K562 (cell line): ENCODE measurements at places on chromosomes 7 and 10. TPM values are rescaled to one million over a fixed set of nuclear protein-coding genes. Genes with fewer than 3 reads are reported as not detected.
A peak's percentile ranks its signal among the peaks of the same experiment; 100 is the strongest.

The NOBOX gene
- total RNA-seq = not detected in 2 replicates

The VSTM2A gene
- not detected in 2 replicates for total RNA-seq

The ADAMTS14 gene
- total RNA-seq = 30.4 and 31.7 TPM in 2 replicates

DNA sequence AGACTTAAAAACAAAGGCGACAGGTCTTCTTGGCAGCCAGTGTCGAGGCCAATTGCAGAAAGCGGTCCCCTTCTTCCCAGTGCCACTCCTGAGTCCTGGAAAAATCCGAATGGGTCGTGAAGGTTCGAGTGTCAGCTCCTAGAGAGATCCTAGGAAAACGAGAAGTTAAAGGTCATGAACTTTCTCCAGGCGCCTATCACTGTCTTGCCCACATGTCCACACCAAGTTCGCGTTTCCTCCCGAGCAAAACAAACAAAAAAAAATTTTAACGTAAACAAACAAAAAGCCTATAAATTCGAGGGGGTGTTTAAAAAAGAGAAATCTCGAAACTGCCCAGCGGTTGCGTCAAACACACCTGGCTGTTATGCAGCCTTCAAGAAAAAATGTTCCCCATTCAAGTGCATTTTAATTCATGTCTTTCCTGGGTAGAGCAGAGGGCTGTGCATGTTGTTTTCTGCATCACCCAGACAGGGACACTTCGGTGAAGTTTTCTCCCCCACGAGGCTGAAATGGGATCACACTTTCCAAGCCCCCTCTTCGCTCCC is 1.5 kb downstream of the ARHGAP21 start:
- DNase-seq = no peak

DNA sequence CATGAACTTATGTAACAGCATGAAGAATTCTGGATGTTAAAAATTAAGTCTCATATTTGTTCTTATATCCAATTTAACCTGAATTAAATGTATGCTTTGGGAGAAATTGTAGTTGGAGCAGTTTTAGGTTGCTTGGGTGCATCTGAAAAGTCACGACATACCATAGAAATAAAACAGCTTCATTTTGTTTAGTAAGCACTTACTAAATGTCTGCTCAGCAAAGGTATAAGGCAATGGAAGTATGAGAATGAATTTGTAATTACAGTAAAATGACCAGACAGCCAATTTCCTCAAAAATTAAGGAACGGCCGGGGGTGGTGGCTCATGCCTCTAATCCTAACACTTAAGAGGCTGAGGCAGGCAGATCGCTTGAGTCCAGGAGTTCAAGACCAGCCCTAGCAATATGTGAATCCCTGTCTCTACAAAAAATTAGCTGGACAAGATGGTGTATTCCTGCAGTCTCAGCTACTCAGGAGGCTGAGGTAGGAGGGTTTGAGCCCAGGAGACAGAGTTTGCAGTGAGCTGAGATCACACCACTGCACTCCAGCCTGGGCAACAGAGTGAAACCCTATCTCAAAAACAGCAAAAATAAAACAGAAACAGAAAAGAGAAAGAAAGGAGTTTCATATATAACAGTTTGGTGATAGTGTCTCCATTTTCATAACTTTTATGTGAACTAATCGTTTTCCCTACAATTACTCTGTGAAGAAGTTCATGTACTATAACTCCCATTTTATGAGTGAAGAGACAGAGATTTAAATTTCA is 47.2 kb upstream of the KLF6 start:
- no peak for DNase-seq

DNA sequence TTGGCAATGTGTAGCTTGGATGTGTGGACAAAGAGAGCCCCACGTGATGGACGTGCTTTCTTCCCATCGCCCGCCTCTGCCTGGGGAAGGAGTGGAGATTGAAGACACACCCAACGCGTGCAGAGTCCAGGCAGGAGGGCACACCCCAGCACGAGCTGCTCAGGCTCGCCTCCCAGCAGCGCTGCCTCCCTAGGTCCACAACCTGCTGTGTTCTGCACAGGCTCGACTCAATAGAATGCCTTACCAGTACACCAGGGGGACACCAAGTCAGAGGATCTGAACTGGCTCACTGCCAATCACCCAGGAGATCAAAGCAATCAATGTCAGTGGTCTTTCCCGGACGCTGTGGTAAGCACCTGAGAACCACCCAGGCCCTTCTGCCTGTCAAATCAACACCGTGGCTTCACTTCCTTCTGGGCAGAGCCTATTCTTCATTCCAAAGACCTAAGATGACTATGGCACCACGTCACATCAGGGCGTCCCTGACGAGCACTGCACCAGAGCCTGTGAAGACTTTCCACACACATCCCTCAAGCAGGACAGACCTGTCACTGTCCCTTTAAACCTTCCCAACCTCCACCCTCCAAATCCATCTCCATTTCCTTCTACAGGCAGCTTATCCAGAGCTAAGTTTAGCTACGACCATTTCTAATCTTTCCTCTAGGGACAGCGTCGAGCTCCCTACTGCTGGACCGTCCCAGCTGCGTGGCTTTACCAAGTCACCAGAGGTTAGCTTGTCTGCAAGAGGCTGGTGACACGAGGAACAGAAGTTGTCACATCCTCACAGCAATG is 72.3 kb downstream of the AMZ1 start:
- DNase-seq = peak; percentile 45

GRCh38 chr10:33535866-33536265 is 201.4 kb upstream of the NRP1 start:
- no peak for DNase-seq

DNA sequence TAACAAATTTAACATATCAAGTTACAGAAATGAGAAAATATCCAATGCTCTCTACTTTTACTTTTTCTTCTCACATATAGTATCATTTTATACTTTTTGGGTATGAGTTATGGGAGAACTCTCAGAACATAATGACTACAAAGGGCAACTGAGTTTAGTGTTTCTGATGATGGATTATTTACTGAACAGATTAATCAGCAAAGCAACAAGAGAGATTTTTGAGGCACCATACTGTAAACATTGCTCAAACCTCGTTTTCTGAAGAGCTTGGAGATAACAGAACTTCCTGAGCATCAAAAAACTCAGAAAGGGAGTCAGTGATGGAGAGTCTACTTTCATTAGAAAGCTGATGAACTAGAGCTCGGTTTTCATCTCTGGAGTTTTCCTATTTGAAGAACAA is 84.8 kb upstream of the GSDME start:
- no peak for DNase-seq
